Left hindlimb (tissue), 1 donor: ENCODE measurements at places on chromosomes 12 and 14.

DNA sequence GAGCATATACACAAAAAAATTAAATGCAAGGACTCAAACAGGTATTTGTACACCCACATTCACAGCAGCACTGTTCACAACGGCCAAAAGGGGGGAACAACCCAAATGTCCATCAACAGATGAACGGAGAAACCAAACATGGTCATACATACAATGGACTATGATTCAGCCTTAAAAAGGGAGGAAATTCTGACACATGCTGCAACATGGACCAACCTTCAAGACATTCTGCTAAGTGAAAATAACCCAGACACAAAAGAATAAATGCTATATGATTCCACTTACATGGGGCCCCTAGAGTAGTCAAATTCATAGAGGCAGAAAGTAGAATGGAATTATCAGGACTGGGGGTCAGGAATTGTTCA lies 29.5 kb downstream of the ACTN1 start:
- no peak for DNase-seq

DNA sequence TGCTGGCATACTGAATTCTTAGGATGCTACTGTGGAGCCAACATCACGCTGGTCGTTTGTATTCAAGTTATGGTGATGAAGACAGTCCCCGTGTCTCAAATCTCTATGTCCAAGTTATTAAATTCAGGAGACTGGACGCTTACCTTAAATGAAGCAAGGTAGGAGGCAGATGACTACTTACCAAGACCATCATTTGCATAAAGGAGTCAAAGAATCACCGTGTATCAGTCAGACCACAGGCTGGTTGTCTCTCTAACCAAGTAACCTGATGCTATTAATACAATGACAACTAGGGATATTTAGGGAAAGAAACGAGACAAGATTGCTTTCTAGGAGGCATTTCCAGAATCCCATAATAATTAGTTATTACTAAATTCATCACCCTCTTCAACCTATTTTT lies 78.1 kb upstream of the FRMD6 start:
- DNase-seq, result no peak

- no peak for DNase-seq
Measured at GRCh38 chr12:72622556-72622955, 350.4 kb downstream of the TRHDE start.

- DNase-seq, result no peak
Measured at GRCh38 chr14:63962906-63963305, 110.1 kb downstream of the SYNE2 start.

DNA sequence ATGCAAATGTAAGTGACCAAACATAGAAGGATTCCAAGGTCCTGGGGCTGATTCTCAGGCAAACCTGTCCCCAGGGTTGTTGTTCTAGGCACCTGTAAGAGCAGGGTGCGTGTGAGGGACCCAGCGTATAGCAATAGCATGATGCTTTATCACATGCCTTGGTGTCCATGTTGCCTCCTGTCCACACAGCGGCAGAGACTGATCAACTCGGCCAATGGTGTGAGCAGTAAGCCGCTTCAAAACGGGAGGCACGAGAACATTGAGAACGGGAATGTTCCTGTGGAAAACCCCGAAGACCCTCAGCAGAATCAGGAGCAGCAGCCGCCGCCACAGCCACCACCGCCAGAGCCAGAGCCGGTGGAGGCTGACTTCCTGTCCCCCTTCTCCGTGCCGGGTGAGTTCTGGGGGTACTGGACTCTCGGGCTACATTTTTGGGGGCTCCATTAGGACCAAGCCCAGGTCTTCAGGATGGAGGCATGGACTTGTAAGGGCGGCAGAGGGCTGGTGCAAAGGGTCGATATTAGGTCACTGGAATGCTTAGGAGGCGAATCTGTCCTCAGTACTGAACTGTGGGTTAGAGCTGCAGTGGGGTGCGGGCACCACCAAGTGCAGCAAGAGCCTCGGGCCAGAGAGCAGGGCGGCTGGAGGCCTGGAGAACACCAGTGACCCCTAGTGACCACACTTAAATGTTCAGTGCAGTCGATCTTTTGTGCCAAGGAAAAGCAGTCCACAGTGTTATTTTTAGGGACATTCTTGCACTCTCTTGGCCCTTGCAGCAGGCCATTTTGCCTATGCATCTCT lies 57.2 kb upstream of the RIN3 start:
- peak; percentile 72 for DNase-seq

- no peak for DNase-seq
Measured at GRCh38 chr12:124310178-124310577, 15.3 kb downstream of the RFLNA start.

DNA sequence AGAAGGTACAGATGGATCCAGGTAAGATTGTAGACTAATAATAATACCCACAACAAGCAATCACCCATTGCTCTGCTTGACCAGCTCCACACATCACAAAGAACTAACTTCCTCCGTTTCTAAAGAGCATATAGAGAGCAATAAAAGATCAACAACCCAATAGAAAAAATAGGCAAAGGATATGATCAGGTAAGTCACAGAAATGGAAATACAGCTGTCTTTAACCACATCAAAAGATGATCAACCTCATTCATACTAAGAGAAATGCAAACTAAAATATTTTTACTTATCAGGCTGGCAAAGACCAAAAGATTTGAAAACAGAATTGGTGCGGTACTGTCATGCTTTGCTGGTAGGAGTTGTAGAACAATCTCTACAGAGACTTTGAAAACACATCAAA lies 8.9 kb downstream of the C2CD5 start:
- no peak for DNase-seq

DNA sequence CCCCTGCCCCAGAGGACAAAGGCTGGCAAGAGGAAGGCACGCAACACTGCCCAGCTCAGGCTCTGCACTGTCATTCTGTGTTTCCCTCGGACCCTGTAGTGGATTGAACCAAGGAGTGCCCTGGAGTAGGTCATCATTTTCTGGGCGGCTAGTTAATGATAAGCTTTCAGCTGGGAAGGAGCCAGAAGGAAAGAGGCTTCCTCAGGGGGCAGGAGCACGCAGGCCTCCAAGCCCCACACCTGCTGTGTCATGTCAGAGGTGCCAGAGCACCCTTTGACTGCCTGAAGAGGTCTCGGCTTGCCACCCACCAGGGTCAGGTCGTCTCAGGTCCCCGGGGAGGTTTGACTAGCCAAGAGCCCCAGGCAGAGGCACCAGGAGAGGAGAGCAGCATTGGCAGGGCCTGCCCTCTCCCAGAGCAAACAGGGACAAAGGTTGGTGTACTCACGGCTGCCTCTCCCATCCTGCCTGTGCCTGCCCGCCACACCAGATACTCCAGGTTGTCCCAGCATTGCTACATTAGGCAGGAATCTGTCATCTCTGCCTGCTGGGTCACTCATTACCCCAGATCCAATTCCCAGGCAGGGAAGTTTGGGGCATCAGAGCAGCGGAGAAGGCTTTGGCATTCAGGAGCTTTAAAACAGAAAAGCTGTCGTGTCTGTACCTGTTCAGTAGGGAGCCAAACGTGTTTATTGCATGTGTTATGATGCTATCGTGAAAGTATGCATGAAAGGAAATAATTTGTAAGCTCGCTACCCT lies 33.5 kb upstream of the ATP2A2 start:
- DNase-seq, result no peak

GRCh38 chr12:14716848-14717444 lies 20.5 kb upstream of the GUCY2C start:
- no peak for DNase-seq
